Progenitor cell of endocrine pancreas (in vitro differentiated cells): ENCODE measurements at places on chromosomes 4 and X. TPM values are rescaled to one million over a fixed set of nuclear protein-coding genes. Genes with fewer than 3 reads are reported as not detected.

The HNRNPD gene
- total RNA-seq, result 400 and 416 TPM in 2 replicates

The FHIP1A gene
- 26.2 and 26.9 TPM in 2 replicates for total RNA-seq

DNA sequence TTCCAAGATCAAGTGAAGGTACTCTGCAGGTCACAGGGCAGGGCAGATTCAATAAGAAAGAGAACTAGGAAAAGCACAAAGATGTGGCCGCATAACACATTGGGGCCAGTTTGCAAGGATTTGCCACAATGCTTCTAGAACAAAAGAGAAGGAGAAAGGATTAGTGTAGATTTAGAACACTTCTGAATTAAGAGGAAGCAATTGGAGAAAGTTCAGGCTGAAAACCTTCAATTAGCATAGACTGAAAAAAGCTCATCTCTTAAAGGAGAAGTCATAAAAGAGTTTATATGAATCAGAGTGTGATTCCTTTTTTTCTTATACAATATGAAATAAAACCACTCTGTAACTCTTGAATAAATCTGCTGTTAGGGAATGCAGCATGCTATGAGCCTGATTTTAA is 215.6 kb upstream of the FAT1 start:
- H3K4me1 ChIP-seq, result peaks cover 6% of the 10 kb centered on the region
- peaks cover 7% of the 10 kb centered on the region for H3K27me3 ChIP-seq
- H3K4me3 ChIP-seq, result no peak overlapping the region

GRCh38 chr4:99179626-99180025 is 35.5 kb upstream of the ADH4 start:
- no peak overlapping the region for H3K4me3 ChIP-seq
- DNase-seq, result no peak
- H3K27ac ChIP-seq, result no peak overlapping the region
- H3K4me1 ChIP-seq, result no peaks in the 10 kb centered on the region
- no peaks in the 10 kb centered on the region for H3K27me3 ChIP-seq

- H3K4me3 ChIP-seq, result no peak overlapping the region
- no peaks in the 10 kb centered on the region for H3K36me3 ChIP-seq
- no peak overlapping the region for H3K27ac ChIP-seq
- no peaks in the 10 kb centered on the region for H3K27me3 ChIP-seq
- no peak for DNase-seq
Observed at GRCh38 chrX:118329175-118329574, 16.7 kb upstream of the WDR44 start.
